H1 (cell line): ENCODE measurements at places on chromosomes 5 and 9. TPM values are rescaled to one million over a fixed set of nuclear protein-coding genes. Genes with fewer than 3 reads are reported as not detected.

Gene SLC34A1
- not detected in 2 replicates for total RNA-seq

Gene C9orf153
- total RNA-seq: 0.65 TPM in 1 of 2 replicates, not detected in the other

Gene OTP
- not detected in 2 replicates for total RNA-seq

Gene FOXD1
- 0.73 and 1.1 TPM in 2 replicates for total RNA-seq

Gene CD74
- 45.9 and 48.6 TPM in 2 replicates for total RNA-seq

Gene ANKRD34B
- total RNA-seq: 5.3 and 6.3 TPM in 2 replicates

Gene CDH12
- not detected in 2 replicates for total RNA-seq

Gene GMCL2
- 0.13 TPM in 1 of 2 replicates, not detected in the other for total RNA-seq

Gene C9orf50
- total RNA-seq: not detected in 2 replicates

Gene ARHGEF37
- total RNA-seq: 0.48 and 1.8 TPM in 2 replicates

Gene PCDHA1
- 0.50 and 0.52 TPM in 2 replicates for total RNA-seq

Gene TBCA
- total RNA-seq: 315 and 320 TPM in 2 replicates

Gene SLC6A3
- total RNA-seq: 0.46 and 0.48 TPM in 2 replicates

Gene TUSC1
- 4.3 and 4.5 TPM in 2 replicates for total RNA-seq

DNA sequence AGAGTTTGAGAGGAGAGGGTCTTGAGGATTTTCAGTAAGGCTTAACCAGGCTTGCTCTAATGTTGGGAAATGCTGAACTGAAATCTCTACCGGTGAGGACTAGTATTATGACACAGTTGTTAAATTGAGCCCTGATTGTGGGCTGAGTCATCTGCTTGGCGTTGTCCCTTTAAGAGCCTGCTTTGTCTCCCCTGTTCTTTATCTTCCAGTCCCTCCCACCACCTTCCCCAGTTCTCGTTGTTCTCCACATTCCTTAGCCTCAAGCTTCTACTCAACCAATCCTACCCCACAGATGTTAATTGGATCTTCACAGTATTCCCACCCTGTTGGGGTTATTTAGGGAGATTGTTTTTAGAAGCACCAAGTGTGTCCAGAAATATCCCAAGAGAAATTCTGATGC is 57.6 kb downstream of the ANKRD55 start:
- DNase-seq: no peak

GRCh38 chr9:4228142-4228541 is 71.7 kb downstream of the GLIS3 start:
- no peak for DNase-seq

DNA sequence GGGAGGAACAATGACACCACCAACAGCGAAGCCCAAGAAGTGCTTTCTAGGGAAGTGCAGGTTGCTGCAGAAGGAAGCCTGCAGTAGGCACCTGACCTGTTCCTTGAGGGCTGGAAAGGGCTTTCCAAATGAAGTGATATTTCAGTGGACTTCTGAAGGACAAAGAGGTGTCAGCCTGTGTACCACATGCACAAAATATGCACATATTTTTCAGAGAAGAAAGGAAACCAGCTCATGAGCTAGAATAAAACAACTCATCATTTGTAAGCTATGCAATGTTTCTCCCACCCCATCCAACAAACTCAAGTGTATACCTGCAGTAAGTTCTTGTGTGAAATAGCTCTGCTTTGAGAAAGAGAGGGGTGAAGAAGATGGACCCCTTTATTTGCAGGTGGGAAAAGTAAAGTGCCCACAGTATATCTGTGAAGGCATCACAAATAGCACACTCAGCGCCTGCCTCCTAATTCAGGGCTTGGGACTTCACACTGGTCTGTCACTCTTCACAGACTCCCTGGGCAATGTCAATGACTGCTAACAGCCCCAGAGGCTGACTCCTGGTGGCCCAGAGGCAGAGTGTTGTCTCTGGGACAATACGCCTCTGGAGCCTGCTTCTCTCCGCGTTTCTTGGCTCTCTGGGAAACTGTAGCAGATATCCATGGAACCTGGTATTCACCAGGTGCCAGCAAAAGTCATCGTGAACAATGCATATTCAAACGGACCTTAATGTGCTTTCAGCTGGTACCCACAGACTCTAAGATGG is 198.1 kb upstream of the EFNA5 start:
- DNase-seq: no peak

- DNase-seq: no peak
Observed at GRCh38 chr9:90285946-90286345, 356.7 kb downstream of the DIRAS2 start.

DNA sequence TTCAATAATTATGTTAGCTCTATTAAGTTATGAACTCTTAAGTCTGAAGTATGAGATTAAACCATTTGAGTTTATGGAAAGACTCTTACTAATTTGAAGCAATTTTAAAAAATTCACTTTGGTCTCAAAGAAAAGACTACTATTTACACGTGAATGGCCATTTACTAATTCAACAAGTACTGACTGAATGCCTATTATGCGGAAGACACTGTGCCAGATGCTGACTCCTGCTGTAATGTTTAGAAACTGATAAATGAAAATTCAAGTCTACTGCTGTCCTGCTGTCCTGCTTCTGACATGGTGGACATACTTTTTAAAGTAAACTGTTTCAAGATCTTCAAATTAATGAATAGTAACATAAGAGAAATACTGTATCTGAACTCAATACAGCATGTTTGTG is 116.2 kb downstream of the MPDZ start:
- DNase-seq: no peak

GRCh38 chr5:84360056-84360455 is 24.6 kb downstream of the EDIL3 start:
- DNase-seq: no peak

DNA sequence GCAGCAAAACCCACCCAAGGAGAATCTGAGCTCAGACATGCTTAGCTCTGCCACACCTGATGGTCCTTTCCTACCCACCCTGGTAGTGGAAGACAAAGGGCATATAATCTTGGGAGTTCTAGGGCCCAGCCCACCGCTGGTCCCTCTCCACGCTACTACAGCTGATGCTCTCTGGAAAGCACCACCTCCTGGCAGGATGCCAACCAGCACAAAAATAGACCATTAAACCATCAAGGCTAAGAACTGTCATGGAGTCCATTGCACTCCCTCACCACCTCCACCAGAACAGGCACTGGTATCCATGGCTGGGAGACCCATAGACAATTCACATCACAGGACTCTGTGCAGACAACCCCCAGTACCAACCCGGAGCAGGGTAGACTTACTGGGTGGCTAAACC is 111.0 kb upstream of the IL7R start:
- no peak for DNase-seq

DNA sequence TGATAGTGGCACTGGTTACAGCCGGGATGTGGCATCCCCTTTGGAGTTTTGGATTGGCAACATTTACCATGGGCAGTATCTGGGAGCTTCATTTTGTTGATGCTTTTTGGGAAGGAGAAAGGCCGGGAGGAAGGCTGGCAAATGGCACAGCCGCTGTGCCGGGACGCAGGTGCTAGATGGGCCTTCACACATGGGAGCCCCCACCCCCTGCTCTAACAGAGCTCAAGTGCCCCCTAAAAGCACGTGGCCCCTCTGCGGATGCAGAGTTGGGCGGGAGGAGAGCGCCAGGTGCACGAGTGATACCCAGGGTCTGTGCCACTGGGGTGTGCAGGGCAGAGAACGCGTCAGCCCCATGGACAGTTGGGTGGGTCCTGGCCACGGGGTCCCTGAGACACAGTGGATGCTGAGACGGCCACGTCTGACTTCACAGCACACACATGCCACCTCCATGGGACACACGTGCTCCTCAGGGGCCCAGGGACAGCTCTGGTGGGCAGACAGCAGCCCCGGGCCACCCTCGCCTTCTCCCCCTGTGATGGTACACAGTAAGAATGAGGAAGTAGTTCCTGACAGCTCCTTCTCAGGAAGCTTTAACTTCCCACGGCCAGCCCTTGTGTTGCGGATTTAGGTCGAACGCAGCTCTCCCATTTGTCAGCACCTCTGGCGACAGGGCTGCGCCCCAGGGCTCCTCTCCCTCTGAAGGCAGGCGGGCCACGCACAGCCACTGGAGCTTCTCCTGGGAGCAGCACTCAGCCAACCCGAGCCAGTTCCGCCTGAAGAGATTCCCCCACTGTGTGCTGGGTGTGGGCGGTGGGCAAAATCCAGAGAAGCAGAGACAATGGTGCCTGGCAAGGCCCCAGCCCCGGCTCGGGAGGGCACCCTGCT is 10.8 kb downstream of the SLC9A3 start:
- no peak for DNase-seq

DNA sequence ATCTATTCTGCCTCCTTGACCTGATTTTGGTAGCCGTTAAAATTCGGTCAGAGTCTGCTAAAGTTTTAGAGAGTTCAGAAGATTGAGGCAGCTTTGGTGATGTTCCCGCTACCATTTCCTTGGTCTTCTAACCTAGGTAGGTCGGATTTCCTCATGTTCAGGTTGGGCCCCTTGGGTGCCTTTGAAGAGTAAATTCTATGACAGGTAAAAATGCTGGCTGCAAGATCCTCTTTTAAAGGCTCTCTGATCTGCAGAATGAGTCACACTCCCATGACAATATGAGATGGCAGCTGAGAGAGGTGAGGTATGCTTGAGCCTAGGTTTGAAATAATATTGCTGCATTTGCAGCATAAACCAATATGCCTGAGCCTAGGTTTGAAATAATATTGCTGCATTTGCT is 198.9 kb downstream of the TSSK1B start:
- DNase-seq: no peak

DNA sequence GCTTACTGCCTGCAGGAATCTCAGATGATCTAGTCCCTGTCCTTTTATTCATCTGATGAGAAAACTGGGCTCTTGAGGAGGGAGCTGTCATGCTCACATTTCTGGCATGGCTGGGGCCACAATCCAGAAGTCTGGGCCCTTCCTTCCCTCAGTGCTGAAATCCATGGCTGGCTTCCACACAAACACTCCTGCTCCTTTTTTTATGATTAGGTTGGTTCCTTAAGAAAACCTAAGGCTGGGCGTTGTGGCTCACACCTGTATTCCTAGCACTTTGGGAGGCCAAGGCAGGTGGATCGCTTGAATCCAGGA is 1.3 kb downstream of the ACER2 start:
- no peak for DNase-seq

DNA sequence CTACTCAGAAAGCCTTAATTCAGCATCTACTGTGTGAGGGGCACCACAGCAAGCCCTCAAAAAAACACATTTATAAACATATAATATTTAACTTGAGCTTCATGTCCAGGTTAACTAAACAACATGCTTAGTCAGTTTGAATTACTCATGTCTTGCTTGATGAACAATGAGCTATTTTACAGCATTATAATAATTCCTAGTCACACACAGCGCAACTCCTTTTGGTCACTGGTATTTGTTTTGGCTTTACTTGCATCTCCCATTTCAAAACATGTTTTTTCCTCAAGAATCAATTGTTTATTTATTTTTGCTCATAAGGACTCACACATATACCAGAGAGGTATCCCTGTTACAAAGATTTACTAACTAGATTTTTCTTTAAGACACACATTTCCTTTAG is 616.7 kb upstream of the DAB2 start:
- no peak for DNase-seq

- DNase-seq: no peak
Observed at GRCh38 chr5:36502608-36503007, 103.8 kb upstream of the SLC1A3 start.

- DNase-seq: peak; percentile 34
Observed at GRCh38 chr9:132546148-132547051, 36.0 kb upstream of the BARHL1 start.

DNA sequence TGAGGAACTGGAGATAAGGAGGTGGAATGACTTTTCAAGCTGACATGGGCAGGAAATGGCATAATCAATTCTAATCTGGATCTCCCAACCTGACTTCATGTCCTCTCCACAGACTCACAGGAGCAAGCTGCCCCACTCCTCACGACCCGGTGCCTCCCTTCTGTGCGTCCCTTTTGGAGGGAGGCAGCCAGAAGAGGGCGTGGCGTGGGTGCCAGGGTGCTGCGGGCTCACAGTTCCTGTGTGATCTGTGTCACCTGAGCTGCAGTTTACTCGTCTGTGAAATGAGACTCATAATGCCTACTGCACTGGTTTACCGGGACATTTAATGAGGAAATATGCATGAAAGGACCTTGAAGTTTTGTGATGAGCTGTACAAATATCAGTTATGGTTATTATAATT is 207.4 kb downstream of the DAB2IP start:
- peak; percentile 26 for DNase-seq

DNA sequence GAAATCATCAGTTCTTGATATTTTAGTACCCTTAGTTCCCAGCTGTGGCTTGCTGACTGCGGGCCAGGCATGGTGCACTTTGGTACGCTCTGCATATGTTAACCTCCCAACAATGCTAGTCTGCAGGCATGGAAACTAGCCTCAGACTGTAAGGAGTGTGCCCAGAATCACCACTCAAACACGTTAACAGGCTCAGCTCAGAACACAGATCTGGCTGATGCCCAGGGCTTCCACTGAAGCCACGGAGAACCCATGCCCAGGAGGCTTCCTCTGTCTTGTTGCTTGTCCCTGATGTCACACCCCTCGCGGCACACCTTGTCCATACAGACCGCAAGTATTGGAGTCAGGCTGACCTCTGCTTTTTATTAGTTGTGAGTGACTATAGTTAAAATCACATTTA is 187.2 kb upstream of the OTULINL start:
- DNase-seq: no peak

DNA sequence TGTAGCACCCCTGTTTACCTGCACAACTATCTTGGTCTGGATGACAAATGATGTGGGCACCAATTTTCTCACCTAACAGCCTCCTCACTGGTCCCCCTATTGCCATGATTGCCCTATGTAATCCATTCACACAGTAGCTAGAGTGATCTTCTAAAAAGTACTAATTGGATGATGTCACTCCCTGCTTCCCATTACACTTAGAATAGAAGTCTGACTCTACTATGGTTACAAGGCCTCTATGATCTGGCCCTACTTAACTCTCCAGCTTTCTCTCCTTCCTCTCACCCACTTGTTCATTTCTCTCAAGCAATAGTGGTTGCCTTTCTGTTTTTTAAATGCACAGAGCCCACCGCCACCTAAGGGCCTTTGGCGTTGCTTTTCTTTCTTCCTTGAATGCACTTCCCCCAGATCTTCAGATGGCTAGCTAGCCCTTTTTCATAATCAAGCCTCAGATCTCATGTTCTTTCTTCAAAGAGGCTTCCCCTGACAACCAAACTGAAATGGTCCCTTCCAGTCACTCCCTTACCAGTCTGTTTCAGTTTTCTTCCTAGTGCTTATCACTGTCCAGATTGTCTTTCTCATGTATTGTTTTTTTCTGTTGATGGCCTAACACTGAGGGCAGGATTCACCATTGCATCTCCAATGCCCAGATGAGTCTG is 8.7 kb downstream of the IGIP start:
- DNase-seq: no peak
